Endothelial cell (in vitro differentiated cells): ENCODE measurements at places on chromosomes 16 and 17.
A peak's percentile ranks its signal among the peaks of the same experiment; 100 is the strongest.

GRCh38 chr16:4245077-4245791, 3.4 kb upstream of the SRL start:
- DNase-seq = no peak

- no peak for DNase-seq
Measured at GRCh38 chr16:55955845-55956244, 80.7 kb upstream of the CES5A start.

GRCh38 chr16:11417487-11417886, 72.2 kb downstream of the RMI2 start:
- no peak for DNase-seq

GRCh38 chr16:71622088-71622487, 3.9 kb upstream of the MARVELD3 start:
- DNase-seq = no peak

- DNase-seq = no peak
Measured at GRCh38 chr16:68850481-68850880, 7.2 kb downstream of the TANGO6 start.

- DNase-seq = no peak
Measured at GRCh38 chr17:33523577-33523981, 230.5 kb upstream of the ASIC2 start.

DNA sequence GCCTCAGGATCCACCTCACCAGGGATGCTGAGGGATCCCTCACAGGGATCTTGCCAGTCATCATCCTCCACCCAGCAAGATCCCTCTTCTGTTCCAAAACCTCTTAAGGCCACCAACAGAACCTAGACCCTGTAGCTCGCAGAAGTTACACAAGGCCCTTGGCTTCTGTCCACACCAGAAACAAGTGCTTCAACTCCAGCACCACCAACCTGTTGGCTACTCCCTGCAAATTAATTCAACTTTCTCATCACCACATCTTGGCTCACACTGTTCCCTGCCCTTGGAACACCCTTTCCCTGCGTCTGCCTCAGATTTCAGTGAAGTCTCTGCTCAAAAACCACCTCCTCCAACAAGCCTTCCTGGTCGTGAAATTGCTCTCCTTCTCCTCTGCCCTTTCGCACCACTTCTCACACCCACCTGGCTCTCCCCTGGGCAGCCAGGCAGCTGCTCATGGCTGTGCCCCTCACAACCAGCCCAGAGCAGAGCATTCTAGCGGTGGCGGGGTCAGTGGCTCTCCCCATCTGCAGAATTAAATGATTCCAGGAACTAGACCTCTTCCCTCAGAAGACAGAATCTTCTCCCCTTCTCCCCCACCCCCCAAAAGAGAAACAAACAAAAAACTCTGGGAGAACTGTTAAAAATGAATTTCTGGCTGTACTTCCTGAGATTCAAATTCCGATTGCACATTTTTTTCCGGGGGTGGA, 1.8 kb downstream of the PLLP start:
- DNase-seq = no peak

GRCh38 chr17:29091606-29092289, 48.8 kb downstream of the PIPOX start:
- DNase-seq = no peak

DNA sequence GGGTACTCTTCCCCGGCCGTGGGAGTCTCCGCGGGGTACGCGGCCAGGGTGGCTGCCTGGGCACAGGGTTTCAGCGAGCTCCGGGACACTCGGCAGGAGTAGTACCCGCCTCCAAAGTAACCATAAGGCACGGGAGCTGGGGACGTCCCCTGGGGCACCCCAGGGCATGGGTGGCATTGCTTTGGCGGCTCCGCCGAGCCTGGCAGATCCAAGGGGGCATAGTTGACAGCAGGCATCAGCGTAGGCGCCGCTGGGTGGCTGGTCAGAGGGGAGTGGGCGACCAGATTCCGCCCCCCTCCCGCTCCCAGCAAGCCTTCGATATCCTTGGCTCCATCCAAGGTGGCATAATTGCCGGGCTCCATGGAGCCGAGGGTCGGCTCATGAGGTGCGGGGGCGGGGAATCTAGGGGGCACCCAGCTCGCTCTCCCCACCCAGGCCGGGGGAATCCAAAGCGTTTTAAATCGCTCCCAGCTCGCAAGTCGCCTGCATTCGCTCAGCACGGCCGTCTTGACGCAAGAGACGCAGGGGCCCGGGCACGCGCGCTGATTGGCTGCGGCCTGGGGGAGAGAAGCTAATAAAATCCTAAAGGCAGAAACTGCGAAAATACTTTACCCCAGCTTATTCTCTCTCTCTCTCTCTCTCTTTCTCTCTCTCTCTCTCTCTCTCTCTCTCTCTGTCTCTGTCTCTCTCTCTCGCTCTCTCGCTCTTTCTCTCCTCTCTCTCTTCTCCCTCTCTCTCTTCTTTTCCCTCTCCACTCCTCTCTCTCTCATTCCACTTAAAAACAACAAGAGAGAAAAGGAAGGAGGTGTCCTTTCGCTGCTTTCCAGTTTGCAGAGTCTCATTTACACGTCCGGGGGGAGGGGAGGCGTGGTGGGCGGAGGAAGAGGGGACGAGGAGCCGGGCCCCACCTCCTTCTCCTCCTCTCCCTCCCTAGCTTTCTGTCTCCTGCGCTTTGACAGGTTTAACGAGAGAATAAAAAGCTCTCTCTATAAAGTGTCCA, at the start of gene HOXB13:
Gene HOXB13 (minus strand): TSS at position 519 of the 1,000 bp plus-strand sequence. CDS start 157 bp downstream, at position 362.
- DNase-seq = no peak

GRCh38 chr16:87461466-87461991, 31.3 kb downstream of the ZCCHC14 start:
- peak; percentile 76 for DNase-seq

GRCh38 chr16:66858740-66859396, 14.7 kb downstream of the CA7 start:
- no peak for DNase-seq

DNA sequence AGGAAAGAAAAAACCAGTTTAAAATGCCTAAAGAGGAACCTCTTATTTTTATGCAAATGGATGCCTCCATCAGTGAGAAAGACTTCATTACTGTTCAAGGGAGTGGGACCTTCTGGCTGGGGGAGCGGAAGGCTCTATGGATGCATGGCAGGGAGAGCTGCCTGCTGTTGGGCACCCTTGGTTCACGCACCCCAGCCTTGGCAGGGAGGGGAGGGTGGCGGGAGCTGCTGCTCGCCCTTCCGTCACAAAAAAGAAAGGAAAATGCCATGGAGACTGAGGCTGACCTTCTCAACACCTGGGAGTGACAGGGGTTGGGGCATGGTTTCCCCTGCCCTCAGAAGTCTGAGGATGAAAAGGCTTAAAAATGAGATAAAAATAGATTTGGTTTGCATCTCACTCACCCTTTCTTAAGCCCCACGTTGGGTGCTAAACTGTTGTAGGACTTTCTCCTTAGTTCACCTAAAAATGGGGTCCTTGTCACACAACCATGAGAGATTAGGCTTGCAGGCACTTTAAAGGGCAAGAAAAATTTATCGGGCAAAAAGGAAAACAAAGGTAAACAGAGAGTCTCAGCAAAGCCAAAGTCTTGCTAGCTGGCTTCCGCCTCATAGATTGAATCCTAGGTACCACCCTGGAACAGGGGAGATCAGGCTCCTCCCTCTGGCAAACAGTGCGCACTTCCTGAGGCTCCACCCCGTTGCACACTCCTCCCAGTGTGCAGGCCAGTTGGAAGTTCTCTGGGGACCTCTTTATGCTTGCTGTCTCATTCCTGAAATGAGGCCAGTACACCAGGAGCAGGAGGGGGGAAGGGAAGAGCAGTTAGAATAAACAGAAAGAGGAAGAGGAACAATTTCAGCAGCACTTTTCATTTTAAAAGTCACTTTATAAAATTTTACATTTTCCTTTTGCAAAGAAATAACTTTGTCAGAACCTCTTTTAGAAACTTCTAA, 31.6 kb downstream of the PHKB start:
- no peak for DNase-seq

- DNase-seq = no peak
Measured at GRCh38 chr17:57963149-57963511, 7.9 kb upstream of the CUEDC1 start.

DNA sequence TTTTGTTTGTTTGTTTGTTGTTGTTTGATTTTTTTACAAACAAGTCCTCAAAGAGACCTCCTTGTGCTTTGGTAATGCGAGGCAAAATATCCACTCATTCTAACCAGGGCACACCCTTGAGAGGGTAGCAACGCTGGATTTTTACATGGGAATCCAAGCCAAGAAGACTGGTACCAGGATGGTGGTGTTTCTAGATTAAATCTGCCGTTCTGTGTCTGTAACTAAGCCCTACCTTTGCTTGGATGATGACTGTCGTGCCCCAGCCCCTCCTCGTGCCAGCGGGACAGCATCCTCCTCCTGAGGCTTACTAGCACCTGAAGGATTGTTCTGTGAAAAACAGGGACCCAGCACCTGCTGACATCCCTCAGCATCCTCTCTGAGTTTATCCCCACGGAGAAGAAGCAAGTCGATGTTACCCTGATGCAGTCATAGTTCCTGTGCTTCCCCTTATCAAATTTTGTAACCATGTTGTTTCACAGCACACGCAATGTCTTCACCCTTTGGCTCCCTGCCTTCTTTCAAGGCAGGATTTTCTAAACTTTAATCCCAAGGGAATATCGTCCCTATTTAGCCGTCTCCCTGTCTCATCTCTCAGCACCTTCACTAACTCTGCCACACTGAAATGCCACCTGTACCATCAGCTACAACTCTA, 5.1 kb upstream of the HSBP1 start:
- DNase-seq = no peak

DNA sequence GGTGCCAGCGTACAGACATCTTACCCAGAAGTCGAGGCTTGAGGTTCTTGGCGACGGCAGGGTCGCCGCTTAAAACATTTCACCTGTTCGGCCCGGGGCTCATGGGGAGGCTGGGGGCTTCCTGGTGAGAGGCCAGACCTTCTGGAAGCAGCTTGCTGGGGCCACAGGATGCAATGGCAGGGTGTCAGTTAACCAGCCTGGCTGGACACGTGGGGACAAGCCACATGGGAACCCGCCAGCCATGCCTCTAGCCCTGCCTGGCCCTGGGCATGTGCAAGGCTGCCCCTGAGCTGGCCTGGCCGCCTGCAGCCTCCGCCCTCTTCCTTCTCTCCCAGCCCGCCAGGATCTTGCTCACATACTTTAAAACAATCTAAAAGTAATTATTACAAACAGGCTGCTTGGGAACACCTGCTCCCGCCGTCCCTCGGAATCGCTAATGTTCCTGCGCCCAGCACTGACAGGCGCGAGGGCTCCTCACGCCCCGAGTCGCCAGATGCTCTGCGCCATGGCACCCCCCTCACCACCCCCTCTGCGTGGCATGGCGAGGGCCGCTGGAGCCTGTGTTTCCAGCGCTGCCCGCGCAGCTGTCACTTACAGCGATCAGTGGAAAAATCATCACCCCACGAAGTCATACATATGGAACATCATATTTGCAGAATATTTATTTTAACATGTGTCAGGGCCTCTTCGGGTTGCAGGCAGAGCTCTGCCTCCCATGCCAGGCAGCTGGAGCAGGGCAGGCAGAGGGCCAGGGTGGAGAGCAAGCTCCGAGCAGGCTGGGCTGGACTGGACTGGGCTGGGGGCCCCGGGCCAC, 188.7 kb upstream of the GSE1 start:
- DNase-seq = peak; percentile 3

- peak; percentile 91 for DNase-seq
Measured at GRCh38 chr17:7561589-7562207, at the start of gene SENP3. SENP3 (plus strand) TSS chr17:7561919; CDS start chr17:7563077, 1,158 bp downstream.

DNA sequence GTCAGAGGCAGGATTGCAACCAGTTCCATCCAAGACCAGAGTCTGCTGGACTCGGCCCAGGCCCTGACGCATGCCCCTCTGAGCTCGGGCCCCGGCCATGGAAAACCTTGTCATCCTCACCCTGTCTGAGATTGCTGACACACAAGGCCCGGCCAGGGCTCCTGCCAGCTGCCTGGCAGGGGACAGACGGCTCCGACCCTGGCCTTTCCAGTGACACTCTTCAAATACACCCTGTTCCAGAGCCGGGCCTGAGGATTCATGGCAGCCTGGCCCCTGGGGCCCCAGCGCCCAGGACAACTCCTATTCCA, 3.2 kb upstream of the PABPN1L start:
- no peak for DNase-seq

GRCh38 chr17:82054351-82055022, 2.8 kb downstream of the GPS1 start:
- DNase-seq = no peak

DNA sequence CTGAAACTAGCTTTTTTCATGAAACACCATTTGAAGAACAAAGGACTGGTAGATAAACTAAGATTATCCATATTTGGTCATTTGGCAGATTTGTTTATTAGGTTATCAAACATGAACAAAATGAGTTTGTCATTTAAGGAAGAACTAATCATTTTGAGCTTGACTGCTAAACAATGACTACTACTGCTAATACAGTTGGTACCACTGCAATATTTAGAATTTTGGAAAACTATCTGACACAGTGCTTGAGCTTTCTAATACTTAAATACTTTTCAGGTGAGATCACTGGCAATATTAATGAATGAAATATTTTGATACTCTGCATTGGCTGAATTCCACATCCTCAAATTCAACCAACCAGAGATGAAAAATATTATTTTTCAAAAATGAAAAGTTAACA, 47.2 kb downstream of the MED13 start:
- DNase-seq = no peak

DNA sequence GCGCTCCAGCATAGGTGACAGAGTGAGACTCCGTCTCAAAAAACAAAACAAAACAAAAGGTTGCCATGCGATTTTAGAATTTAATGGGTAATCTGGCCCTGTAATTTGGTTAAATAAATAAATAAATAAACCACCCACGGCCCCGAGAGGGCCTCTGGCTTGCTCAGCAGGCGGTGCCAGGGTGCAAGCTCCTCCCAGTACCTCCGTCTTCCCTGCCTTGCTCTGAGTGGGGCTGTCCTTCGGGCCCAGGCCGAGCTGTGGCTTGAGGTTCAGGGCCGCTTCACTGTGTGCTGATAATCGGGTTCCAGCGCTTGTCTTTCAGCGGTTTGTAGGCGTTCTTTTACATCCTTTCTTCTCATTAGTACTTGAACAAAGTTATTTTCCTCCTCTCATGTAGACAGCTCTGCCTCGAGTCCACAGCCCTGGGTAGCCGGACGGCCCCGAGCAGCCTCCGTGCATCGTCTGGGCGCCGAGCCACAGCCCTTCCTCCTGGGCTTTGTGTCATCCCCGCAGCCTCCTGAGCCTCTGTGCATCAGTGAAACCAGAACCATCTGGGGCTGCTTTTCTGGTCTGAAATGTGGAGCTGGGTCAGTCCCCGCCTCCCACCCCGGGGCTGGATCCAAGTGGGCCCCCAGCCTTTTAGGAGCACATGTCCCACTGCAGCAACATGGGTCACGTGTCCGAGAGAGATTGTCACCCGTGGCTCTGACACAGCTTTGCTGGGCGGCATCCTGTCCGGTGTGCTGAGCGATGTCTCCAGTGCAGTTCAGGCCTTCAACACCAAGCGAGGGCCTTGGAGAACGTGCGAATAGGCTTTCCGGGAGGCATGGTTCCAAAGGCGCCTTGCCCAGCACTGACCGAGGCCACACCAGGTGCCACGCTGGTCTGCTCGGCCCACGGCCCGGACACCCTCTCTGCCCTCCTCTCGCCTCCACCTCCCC, 157.4 kb upstream of the CHMP6 start:
- no peak for DNase-seq

- DNase-seq = no peak
Measured at GRCh38 chr16:84808826-84809225, 11.0 kb upstream of the CRISPLD2 start.
